ENCODE measurements at places on chromosomes 5 and 9.

DNA sequence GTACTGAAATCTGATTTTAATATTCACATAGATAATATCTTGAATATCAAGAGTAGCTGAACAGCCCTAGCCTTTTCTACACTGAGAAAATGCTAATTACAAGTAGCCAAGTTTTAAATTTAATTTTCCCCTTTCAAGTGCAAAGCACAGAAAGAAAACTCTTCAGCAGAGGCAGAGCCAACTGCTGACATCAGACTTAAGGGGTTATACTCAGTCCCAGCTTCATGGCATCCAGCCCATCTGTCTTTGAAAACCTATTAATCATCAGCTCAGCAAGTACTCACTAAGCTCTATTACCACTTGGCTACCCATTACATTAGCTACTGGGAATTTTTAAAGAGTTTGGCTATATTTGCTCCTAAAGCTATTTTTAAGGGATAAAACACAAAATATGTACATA is 220.5 kb downstream of the SLC12A2 start:
- no peak for DNase-seq

DNA sequence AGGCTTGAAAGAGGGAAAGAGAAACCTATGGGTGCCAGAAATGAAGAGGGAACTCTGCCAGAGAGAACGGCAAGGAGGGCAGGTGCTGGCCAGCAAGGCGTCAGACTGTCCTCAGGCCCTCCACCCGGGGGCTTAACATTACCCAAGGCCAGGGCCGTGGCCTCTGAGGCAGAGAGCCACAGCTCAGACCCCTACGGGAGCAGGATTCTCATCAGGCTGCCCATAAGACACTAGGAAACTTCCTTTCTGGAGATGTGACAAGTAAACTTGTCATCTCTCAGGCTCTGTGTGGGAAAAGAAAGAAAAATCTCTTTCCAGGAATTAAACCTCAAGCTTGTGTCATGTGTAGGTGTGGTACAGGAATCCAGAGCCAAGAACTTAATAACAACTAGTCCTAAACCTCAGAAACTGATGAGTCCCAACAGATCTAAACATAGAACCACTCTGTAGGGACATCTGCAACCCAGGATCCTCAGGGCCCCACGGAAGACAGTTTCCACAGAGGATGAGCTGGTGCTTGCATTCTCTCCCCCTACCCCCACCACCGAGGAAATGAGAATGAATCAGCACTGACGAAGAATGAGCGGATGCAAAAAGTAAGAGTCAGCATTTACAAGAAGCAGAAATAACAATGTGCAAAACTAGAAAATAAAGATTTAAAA is 74.3 kb downstream of the DCP2 start:
- peak; percentile 83 for DNase-seq

GRCh38 chr9:109771087-109771486 is 8.9 kb upstream of the PALM2AKAP2 start:
- no peak for DNase-seq

DNA sequence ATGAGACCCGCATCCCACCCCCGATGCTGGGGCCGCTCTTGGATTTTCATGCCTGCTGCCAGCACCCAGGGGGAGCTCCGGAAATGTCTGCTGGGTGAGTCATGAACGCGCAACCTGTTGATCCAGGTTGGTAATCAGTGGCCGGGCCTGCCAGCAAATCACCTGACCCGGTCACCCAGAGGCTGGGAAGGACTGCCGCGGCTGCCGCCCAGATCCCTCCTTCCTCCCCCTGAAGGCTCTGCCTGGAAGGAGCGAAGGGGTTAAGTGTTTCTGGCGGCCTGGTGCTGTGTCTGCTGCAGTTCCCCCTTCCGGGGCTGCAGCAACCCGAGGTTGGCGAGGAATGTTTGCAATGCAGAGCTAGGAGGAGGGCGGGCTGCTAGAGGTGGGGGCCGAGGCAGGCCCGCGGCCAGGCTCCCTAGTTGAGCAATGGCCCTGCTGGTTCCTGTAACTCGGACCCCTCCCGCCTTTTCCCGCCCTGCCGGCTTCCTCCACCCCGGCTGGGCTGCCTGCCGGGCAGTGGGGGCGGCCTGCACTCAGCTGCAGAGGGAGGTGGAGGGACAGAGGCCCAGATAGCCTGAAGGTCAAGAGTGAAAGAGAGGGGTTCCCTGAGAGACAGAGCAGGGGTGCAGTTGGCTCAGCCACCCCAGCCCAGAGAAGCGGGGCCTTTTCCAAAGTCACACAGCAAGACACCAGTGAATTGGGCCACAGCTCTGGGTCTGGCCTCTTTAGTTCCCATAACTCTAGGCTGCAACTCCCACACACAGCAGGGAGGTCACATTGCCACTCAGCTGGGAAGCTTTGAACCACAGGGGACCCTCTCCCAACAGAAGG is 156.3 kb upstream of the IER5L start:
- no peak for DNase-seq

- DNase-seq, result no peak
These were observed 3.4 kb downstream of the VCAN start for GRCh38 chr5:83474991-83475390.

- DNase-seq, result no peak
These were observed 49.5 kb upstream of the SPINK5 start for GRCh38 chr5:148014276-148014675.

- no peak for DNase-seq
These were observed 892.6 kb downstream of the TAF11L14 start for GRCh38 chr5:18526792-18527405.

- DNase-seq, result no peak
These were observed 13.4 kb upstream of the RAD23B start for GRCh38 chr9:107269681-107270080.

- DNase-seq, result no peak
These were observed 227.7 kb upstream of the PRR16 start for GRCh38 chr5:120236360-120236759.

DNA sequence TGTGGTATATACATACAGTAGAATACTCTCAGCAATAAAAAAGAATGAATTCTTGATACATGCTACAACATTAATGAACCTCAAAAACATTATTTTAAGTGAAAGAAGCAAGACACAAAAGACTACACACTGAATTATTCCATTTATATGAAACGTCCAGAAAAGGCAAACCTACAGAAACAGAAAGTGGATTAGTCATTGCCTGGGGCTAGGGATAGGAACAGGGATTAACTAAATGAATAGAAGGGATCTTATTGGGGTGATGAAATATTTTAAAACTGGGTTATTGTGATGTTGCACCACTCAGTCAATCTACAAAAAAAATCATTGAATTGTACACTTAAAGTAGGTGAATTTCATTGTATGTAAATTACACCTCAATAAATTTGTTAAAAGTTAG is 326.7 kb downstream of the PIK3R1 start:
- DNase-seq, result no peak

DNA sequence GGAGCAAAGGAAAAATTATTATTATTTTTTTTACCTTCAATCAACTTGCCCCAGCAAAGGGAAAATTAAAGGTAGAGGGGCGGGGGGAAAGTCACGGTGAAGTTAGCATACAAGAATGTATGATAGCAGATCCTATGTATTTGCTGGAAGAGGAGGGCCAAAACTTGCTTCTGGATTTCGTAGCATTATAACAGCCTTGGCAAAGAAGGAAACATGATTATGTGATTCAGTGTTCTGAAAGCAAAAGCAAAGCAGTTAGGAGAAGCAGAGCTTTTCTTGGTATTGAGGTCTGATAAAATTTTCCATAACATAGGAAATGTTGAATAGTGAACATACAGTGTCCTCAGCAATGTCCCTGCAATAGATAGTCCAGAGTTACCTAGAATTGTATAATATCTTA is 32.4 kb downstream of the MAST4 start:
- no peak for DNase-seq

GRCh38 chr9:131719262-131719908 is 20.5 kb downstream of the RAPGEF1 start:
- no peak for DNase-seq

- no peak for DNase-seq
These were observed 632.8 kb downstream of the BRINP1 start for GRCh38 chr9:118736406-118736805.

DNA sequence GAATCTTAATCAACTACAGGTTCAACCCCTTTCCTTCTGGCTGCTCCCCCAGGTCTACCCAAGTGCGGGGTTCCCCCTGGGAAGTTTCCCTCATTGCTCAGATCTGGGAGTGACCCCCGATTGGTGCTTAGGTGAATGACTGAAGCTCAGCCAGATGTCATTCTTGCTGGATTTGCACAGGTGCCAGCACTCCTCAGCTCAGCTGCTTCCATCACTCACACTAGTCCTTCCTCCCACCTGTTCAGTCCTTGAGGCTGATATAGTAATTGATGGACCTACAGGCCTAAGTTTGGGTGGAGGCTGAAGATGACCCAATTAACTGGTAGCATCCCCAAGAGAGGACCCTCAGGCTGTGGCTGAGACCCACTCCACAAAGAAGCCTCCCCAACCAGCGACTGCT is 32.9 kb downstream of the PRLR start:
- no peak for DNase-seq

DNA sequence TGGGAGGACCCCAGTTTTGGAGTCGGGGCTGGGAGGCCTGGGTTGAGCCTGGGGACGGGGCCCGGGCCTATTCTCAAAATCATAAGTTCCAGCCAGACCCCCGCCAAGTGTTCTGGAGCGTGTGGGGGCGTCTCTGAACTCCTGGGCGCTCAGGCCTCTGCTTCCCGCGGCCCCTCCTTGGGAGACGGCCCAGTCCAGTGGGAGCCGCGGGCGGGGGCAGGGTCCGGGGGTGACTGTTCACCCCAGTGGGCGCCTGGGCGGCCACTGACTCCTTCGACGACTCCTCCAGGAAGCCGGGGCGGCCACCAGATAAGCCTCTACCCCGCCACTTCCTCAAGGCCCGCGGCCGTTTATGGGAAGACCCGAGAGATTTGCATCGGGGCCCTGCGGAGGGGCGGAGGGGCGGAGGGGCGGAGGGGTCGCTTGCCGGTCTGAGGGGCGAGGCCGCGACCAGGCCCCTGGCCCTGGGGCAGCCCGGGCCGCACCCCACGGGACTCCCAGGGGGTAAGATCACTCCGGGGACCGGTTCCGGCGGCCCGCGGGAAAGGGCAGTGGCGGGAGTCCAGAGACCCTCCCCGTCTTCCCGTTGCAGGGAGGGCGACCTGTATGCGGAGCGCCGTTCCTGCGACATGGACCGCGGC is 655 bp downstream of the TOR4A start:
- no peak for DNase-seq

- DNase-seq, result no peak
These were observed 593 bp downstream of the TIGD6 start for GRCh38 chr5:149999866-150000255.

DNA sequence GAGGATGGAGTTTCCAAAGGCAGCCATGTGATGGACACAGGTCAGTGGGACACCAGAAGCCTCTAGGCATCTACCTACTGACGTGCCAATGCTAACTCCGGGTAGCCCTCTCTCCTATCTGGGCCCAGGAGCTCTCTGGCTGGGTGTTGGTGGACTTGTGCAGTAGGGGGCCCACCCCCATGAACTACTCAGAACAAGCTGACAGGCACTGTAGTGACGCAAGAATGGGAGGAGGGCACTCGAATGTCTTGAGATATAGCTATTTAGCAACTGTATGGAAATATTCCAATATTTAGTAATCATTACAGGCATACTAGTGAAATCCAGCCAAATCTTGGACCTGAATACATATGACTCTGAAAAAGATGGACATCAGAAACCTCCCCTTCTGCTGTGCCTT is 5.7 kb upstream of the DOCK2 start:
- DNase-seq, result no peak

DNA sequence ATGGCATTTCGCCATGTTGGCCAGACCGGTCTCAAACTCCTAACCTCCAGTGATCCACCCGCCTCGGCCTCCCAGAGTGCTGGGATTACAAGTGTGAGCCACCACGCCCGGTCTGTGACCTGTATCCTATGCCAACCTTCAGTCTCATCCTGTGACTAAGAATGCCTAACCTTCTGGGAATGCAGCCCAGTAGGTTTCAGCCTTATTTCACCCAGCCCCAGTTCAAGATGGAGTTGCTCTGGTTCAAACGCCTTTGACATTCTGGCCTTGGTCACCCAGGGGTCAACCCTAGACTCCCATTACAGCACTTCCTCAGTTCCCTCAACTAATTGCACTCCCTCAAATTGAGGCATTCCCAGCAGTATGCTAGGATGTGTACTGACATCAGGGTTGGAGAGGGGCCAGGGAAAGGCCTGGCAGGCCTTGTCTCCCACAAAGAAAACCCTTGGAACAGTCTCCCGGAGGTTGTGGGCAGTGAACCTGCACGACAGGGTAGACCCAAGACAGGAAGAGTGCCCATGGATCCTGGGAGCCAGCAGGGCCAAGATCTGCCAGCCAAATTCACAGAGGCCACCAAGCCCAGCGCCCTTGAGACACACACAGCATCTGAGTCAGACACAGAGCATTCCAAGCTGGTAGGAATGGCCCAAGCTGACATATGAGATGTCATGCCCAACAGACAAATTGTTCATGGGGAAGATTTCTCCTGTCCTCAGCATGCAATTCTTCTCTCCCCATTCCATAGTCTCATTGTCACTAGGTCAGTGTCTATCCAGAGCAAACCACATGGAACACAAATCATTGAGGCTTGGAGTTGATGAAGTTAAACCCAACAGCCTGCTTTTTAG is 24.9 kb upstream of the SMU1 start:
- no peak for DNase-seq

GRCh38 chr5:69209602-69210001 is 20.2 kb downstream of the CENPH start:
- DNase-seq, result no peak

DNA sequence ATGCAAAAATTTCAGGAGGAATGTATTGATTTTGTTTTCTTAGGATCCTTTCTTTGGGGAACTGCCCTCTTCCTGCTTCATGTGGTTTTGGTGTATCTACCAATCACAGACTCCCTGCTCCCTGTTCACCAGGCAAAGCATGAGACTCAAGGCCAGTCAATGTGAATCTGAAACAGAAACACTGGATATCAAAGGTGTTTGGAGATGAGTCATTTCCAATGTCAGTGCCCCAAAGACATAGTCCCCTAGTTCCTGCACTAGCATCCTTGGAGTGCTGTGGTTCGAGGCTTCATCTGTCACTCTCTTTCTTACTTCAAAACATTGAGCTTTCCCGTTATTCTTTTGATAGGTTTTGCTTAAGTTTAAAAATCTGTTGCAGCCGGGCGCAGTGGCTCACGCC is 8.1 kb downstream of the PPP3R2 start:
- peak; percentile 81 for DNase-seq

GRCh38 chr9:109683521-109683920 is 96.5 kb upstream of the PALM2AKAP2 start:
- DNase-seq, result no peak

- no peak for DNase-seq
These were observed 462.7 kb upstream of the CD180 start for GRCh38 chr5:67659288-67659687.

GRCh38 chr9:81268048-81268447 is 421.3 kb downstream of the TLE1 start:
- DNase-seq, result no peak

DNA sequence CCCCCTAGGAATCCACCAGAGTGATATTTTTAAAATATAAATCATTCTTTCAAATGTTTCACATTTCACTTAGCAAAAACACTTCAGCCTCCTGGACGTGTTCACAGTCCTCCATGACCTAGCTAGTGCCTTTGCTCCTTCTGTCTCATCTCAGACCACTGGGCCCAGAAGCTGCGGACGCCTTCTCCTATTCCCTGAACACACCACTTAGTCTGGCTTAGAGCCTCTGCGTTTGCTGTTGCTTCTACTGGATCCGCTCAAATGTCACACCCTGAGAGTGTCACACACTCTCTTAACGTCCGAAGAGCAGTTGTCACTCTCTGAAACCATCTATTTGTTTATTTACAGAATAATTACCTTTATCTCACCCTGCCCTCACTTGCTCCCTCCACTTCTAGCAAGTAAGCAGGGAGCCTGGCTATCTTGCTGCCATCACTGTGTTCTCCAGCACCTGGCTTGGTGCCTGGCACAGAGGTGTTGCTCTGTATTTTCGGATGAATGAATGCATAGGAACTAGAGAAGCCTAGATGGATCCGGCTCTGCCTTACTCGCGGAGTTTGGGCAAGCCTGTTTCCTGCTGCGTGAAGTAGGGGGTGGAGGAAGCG is 1.2 kb upstream of the GRK6 start:
- DNase-seq, result no peak

All from activated CD4-positive, alpha-beta T cell treated with anti-CD3 and anti-CD28 coated beads, Interleukin-2, amount 50 U/mL, for 16 hours (primary cell).